ENCODE measurements at places on chromosomes 7 and 10.

GRCh38 chr10:104809288-104810090 is 168.4 kb downstream of the SORCS3 start:
- DNase-seq = no peak

DNA sequence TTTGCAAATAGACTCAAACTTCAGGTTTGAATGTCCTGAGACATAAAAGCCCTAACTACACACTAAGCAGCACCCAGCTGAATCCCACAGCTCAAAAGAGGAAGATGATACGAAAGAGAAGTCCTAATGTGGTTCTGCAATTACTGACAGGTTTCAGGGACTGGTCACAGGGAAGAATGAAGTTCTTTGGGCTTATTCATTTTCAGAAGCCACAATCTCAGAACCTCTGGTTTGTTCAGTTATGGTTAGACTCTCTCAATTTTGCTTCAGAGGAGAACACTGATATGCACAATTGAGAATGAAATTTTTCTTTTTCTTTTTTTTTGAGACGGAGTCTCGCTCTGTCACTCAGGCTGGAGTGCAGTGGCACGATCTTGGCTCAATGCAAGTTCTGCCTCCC is 94.6 kb upstream of the FAM180A start:
- no peak for DNase-seq

GRCh38 chr7:73606801-73607691 is 17.3 kb downstream of the MLXIPL start:
- DNase-seq = peak; percentile 70

DNA sequence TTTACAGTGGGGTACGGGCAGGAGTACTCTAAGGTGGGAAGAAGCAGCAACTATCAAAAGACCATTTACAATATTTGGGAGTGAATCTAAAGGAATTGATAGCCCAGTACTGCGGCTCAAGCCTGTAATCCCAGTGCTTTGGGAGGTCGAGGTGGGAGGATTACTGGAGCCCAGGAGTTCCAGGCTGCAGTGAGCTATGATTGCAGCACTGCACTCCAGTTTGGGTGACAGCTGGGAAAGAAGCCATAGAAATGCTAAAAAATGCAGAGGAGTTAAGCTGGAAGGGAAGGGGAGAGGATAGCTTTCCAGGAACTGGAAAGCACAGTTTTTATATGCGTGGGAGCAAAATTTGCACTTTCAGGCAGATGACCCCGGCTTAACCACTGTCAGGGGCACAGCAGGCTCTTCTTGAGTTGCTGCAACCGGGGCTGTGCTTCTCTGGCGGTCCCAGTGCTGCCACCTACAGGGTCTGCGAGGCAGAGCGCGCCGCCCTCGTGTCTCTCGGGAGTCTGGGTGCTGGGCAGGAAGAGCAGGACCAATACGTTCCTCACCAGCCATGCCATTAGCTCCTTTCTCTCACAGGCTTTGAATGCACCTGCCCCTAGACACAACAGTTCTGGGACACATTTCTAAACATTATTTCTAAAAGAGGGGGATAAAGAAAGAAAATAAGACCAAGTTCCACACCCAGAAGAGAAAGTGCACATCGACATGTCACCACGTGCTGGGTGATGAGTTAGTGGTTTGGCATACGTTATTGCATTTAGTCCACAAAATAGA is 10.1 kb upstream of the BMPER start:
- DNase-seq = peak; percentile 83

- no peak for DNase-seq
These were observed 759.6 kb downstream of the NXPH1 start for GRCh38 chr7:9192969-9193368.

DNA sequence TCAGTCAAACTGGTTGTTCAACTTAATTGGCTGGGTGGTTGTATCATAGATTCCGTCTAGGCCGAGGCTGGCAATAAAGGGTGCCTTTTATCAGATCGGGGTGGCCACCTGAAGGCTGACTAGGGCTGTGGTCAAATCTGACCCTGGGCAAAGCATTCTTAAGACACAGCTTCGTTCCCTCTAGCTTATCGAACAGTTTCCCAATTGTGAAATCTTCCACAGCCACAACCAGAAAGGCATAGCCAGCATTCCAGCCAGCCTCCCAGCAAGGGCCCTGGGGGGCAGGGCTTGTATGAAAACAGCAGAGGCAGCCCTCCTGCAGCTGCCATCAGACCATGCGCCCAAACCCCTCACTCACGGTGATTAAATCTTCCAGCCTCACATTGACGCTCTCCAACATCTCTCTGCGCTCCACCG is 42.5 kb upstream of the TMEM213 start:
- no peak for DNase-seq

- DNase-seq = no peak
These were observed 157.4 kb downstream of the SKIDA1 start for GRCh38 chr10:21368022-21368582.

DNA sequence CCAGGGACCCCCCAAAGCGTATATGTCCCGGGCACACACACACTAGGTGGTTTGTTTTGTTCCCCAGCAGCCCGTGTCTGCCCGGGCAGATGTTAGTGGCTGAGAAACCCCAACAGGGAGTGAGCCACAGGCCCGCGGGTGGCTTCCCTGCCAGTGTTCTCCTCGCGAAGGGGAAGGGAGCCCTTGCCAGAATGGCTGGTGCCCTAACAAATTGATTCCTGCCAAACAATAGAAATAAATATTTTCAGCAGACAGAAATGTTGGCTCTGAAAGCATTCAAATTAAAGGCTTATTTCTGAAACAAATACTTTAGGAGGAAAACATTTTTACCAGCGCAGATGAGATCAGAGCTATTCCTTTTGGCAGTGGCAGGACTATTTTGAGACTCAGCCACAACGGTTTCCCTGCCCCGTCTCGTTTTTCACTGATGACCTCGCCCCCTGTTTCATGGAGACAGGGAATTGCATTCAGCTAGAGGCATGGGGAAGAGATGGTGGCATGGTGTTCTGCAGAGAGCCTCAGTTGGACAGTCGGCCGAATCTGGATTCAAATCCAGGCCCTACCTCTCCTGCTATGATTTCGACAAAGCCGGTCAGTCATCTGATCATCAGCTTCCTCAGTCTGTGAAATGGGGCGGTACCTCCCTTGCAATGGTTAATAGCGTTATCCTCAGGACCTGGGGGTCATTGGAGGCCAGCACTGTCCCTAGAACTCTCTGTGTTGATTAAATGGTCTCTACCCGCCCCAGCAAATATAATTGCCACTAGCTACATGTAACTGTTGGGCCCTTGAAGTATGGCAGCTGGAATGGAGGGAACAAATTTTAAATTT is 84.5 kb downstream of the CUX1 start:
- DNase-seq = no peak

GRCh38 chr10:122331100-122331499 is 43.4 kb upstream of the PLEKHA1 start:
- no peak for DNase-seq

- DNase-seq = no peak
These were observed 46.0 kb upstream of the CDK1 start for GRCh38 chr10:60732198-60732806.

GRCh38 chr10:23694921-23695824 is 256.3 kb downstream of the OTUD1 start:
- DNase-seq = no peak

DNA sequence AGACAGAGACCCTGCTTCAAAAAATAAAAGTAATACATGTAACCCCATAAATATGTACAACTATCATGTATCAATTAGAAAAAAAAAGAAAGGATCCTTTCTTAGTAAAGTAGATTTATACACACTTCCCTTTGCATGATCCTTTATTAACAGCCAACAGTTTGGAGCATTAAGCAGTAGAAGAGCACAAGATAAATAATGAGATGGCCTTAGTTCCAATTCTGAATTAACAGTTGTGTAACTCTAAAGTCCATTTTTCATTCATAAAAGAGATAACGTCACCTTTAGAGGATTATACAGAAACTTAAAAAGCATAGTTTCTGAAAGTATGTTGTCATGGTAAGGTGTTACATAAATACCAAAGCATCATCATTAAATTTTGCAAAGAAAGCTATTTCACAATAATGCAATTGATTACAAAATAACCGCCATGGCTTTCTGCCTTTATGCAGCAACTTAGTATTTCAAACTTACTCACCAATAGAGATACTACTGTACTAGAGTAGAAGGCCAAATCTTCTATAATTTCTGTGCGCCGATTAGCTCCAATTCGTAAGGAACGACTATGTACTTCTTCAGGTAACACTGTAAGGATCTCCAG is 40.3 kb downstream of the TNPO3 start:
- no peak for DNase-seq

DNA sequence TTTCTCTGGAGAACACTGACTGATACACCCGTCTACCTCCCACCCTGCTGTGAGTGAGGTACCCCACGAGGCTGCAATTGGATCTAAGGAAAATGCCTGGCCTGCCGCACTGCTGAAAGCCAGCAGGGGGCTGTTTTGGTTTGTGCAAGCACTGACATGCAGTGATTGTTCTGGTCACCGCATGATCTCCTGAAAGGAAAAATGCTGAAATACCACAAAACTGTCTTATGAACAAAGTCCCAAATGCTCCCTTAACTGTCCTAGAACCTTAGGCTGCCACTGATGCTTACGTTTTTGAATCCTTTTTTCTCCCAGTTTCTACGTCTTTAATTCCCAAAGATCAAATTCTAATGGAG is 132.7 kb downstream of the JCAD start:
- DNase-seq = no peak

GRCh38 chr10:71081912-71082311 is 130.5 kb upstream of the UNC5B start:
- DNase-seq = peak; percentile 21

- no peak for DNase-seq
These were observed 716.4 kb downstream of the NRG3 start for GRCh38 chr10:82591421-82591820.

- DNase-seq = no peak
These were observed 71.7 kb downstream of the RAMP3 start for GRCh38 chr7:45229156-45229920.

DNA sequence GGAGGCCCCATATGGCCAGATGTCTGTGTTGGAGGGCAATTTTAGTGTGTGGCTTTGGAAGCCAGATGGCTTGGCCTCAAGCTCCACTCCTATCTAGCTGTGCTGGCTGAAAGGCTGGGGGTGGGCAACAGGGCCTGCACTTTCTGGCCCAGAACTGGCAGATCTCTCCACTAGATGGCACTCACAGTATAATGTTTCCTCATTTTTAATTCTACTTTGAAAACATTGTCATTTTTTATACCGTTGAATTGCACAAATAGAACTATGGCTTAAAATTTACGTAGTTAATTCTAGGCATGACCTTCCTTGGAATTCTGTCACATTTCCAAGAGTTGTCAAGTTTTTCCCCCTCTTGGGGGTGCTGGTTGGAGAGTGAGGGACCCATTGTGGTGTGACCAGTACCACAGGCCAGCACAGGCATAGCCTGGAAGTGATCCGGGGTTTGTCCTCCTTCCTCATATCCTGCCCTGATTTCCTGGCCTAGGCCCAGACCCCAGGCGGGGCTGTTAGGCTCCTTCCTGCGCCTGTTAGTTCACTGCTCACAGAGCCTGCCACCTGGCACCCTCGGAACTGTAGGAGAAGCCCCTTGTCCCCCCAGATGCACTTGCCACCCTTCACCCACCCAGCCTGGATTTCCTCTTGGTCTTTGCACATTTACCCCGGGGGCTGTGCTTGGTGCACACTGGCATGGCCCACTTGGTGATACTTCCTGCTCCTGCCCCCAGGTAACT is 52.8 kb downstream of the ARHGAP22 start:
- DNase-seq = no peak

- no peak for DNase-seq
These were observed 59.7 kb downstream of the GPR85 start for GRCh38 chr7:113026941-113027340.

GRCh38 chr10:79065853-79066252 is 2.9 kb upstream of the ZMIZ1 start:
- no peak for DNase-seq

DNA sequence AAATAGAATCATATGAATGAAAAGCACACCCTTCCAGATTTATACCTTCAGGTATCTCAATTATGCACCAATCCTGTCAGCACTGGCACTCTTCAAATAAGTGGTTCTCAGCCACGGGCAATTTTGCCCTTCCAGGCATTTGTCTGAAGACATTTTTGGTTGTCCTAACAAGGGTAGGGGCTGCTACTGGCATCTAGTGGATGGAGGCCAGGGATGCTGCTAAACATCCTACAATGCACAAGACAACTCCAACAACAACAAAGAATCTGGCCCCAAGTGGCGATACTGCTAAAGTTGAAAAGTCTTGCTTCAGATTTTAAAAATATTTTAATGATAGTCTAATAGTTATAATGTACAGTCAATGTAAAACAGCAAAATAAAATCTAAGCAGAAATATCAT is 16.1 kb downstream of the CCDC186 start:
- DNase-seq = no peak

DNA sequence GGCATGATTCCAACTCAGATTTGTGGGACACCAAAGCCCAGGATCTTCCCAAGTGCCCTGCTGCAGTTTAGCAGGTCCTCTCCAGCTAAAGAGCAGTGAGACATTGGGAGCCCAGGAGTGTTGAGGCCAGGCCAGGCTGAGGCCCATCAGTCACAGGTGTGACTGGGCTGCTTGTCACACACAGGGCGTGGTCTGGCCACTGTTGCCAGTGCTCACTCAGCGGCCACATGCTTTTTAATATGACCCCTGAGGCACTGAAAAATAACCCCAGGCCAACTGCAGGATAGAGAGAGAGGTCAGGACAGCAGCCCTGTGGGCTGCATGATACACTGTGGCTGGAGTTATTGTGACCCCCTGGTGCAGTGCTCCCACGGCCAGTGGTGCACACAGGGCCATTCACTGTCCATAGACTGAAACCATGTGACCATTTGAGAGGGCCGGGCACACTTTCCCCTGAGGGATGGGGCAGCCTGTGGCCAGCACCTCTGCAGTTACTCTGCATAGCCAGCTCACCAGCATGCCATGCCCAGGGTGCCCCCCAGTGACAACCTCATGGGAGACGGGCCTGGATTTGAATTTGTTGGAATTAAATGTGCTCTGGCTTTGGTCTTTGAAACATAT is 4.2 kb downstream of the GDF2 start:
- no peak for DNase-seq

GRCh38 chr10:4865945-4866661 is 40.1 kb downstream of the AKR1E2 start:
- DNase-seq = no peak

DNA sequence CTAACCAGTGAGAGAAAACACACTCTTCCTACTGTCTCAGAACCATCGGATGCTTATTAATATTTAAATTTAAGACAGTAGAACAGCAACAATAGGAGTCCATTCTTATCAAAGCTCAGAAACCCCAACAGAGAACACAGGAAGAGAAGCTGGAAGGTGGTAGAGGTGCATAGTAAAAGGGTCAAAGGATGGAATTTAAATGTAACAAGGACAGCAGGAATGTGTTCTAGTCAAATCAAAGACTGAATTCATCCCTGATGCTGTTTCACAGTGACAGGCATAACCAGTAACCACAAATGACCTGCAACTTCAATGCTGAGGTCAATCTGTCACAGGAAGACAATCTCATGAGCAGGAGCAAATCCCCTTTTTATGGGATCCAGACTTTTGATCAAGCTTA is 1259.7 kb downstream of the XPNPEP1 start:
- no peak for DNase-seq

- DNase-seq = no peak
These were observed 1.9 kb downstream of the RSBN1L start for GRCh38 chr7:77698042-77698625.

All from liver (tissue), 10 donors.